Iris pigment epithelial cell (primary cell): ENCODE measurements at places on chromosomes 5 and 9.

DNA sequence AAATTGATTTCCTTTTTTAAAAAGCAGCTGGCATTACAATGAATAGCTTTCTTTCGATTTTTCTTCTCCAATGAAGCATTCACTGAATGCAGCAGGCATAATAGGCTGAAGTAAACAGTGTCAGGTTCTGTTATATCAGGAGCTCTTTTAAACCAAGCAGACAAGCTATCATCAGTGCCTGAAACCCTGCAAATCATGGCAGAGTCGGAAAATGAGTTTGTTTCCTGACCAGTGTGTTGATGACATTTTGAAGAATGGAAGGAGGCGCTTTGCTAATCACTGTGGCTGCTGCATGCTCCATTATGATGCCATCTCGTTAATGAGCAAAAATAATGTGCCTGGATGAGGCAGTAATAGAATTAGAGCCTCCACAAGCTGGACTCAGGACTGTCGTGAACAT, 284.5 kb downstream of the ZNF608 start:
- no peak for DNase-seq

GRCh38 chr5:157858527-157859226, at the start of gene CLINT1:
CLINT1 (minus strand) TSS chr5:157859145; CDS start chr5:157858970, 175 bp downstream.
- DNase-seq, result peak; percentile 87

DNA sequence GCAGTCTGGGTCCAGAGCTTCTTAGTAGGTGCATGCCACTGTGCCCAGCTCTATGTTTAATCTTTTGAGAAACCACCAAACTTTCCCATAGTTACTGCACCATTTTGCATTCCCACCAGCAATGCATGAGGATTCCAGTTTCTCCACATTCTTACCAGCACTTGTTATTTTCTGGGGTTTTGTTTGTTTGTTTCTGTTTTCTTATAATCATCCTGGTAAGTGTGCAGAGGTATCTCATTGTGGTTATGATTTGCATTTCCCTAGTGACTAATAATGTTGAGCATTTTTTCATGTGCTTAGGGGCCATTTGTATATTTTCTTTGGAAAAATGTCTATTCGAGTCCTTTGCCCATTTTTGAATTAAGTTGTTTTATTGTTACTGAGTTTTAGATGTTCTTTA, 11.4 kb downstream of the FOXE1 start:
- no peak for DNase-seq

DNA sequence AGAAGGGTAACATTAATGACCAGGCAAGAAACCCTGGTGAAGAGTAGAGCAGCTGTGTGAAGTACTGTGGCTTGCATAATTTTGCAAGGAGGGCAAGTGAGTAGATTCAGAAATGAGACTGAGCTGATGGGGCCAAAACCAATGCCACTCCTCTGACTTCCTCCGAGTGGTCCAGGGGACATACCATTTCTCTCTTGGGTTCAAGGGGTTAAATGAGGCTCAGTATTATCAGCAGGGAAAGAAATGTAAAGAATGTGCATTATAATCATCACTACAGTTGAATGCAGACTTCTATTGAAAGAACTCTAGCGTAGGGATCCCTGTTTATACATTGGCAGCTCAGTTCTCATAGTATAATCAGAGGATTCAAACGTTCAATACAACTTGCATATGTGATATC, 9.9 kb downstream of the POLR3G start:
- peak; percentile 59 for DNase-seq

GRCh38 chr5:133664422-133664821, 52.1 kb upstream of the FSTL4 start:
- peak; percentile 12 for DNase-seq

- no peak for DNase-seq
Observed at GRCh38 chr5:17893026-17893635, 258.9 kb downstream of the TAF11L14 start.

DNA sequence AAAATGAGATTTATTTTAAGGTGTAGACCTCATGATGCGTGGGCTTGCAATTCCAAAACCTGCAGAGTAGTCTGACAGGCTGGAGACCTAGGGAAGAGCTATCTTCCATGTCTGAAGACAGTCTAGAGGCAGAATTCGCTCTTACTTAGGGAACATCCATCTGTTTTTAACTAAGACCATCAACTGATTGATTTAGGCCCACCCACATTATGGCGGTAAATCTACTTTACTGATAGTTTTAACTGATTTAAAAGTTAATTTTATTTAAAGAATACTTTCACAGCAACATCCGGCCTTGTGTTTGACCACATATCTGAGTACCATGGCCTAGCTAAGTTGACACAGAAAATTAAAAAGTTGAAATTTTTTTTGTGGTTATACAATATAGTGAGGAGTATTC, 6.0 kb upstream of the ST8SIA4 start:
- DNase-seq, result no peak

DNA sequence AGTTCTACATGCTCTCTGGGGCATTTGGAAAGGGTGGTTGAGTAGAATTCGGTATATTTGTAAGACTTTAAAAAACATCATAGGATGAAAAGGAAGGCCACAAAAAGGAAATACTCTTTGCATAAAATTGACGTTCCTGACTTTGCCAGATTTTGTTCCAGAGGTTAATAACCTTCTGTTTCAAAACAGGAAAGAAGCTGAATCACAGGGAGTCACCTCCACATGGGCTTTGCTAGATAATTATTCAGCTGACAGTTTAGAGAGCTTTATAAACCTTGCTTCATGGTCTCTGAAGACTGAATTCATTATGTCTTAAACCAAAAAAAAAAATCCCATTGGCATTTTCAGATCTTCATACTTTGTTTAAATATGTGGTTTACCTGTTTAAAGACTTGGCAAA, 203.7 kb downstream of the SEMA6A start:
- peak; percentile 58 for DNase-seq

GRCh38 chr5:63919763-63920478, 42.3 kb downstream of the HTR1A start:
- DNase-seq, result no peak

DNA sequence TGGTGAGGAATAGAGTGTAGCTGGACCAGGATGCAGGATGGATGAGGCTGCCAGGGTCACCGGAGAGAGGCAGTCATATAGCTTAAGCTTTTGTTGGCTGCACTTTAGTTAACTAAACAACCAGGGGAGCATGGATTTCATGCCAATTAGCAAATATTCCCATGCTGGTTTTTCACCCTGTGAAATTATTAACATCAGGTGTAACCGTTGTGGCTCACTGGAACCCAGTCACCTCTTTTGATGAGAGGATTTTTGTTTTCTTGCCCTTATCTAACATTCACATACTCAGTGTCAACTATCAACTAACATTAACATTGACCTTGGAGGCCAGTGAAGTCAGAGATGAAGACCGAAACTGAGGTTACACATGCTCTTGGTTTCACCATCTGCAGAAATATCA, 97.2 kb upstream of the BASP1 start:
- DNase-seq, result no peak

GRCh38 chr9:135345775-135346433, 133.7 kb upstream of the PPP1R26 start:
- no peak for DNase-seq

DNA sequence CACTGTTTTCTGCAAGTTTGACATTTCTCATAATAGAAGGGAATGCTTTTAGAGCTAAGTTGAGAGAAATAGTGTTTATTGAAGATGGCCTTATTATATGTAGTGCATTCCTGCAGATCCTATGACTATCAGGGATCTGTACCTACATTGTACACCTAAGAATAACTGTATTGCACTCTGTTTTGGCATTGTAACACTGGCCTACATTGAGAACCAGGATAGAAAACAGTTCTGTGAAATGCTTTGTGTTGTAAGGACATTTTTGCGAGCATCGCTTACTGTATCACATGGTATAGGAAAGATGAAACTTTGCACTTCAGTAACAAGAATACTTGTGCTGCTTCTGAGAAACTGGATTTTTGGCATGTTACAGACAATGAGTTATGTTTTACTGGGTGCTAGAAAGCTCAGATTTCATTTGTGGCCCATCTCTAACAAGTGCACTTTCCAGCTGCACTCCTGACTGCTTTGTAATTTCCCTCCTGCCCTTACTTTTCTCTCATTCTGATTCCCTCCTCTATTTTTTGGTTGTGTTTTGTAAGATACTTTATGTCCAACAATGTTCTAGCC, 30.6 kb downstream of the C9orf85 start:
- peak; percentile 56 for DNase-seq

DNA sequence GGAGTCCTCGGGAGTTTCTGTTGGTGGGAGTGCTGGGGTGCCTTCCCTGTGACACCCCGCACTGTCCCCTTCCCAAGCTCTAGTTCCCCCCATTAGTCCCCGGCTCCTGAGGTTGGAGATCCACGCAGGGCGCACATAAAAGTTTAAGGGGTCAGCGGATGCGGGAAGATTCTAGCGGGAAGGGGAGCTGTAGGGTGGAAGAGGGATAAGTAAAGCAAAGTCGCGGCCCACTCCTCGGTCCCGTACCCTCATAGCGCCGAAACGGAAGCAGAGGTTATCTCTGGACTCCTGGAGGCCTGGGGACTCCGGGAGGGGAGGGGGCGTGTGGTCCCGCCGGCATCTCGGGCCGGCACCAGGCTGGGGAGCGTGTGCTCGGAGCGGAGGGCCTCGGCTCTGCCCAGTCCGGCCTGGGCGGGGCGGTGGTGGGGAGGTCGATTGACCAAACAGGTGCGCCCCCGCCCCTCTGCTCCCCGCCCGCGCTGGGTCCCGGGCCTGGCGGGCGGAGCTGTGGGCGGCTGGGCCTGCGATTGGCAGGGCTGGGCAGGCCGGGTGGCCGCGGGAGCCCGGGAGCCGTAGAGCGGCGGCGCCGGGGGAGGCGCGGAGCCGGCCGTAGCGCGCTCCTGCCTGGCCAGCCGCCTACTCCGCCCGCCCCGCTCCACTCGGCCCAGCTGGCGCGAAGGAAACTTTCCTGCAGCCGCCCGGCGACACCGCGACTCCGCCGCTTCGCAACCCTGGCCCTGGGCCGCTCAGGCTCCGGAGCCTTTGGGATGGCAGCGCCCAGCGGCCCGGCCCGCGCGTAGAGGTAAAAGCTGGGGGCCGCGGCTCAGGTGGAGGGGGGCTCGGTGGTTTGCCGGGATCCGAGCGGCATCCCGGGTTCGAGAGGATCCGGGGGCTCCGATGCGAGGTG, 52.2 kb upstream of the DAB2IP start:
- peak; percentile 23 for DNase-seq

- no peak for DNase-seq
Observed at GRCh38 chr9:6655036-6655435, 9.5 kb upstream of the GLDC start.

- DNase-seq, result no peak
Observed at GRCh38 chr5:173493040-173493439, 123.4 kb downstream of the BOD1 start.

DNA sequence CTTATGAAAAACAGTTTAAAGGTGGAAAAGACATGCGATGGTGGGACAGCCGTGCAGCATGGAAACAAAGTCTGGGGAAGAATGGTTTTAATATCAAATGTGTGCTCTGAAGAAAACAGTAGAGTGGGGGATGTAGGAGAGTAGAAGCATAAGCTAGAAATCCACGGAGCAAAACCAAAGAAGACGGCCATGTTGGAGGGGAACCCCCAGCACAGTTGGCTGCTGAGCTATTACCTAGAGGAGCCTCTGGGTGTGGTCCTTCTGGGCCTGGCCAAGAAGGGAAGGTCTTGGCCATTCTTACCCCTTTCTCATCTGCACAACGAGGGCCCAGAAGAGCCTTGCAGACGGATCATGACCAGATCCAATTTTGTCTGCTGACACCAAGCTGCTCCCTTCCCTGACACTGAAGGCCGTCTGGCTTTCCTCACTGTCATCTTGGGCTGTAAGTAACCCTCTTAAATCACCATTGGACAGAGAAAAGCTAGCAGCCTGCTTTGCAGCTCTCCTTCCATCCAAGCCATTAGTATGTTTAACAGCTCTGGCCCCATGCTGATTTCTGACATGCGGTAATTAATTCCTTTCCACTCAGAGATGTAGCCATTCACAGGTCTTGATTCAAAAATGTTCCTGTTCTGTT, 189.5 kb downstream of the SEC61B start:
- DNase-seq, result no peak

GRCh38 chr5:66144834-66145390, 812 bp downstream of the SREK1 start:
- no peak for DNase-seq

DNA sequence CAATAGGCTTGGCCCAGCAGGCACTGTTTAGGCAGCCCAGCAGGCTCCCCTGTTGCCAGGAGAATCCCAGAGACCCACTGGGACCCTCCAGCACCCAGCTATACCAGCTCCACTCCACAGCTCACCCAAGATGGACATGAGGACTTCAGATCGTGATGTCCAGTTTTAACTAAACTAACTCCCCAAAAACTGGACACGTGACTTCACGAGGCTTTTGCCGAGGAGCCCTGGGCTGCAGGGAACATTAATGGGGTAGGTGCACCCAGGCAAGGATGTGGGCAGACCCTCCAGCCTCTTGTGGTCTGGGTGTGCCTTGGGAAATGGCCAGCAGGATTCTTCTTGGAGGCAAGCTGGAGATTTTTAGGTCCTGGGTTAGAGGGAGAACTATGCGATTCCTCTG, 8.9 kb upstream of the NKD2 start:
- DNase-seq, result no peak

DNA sequence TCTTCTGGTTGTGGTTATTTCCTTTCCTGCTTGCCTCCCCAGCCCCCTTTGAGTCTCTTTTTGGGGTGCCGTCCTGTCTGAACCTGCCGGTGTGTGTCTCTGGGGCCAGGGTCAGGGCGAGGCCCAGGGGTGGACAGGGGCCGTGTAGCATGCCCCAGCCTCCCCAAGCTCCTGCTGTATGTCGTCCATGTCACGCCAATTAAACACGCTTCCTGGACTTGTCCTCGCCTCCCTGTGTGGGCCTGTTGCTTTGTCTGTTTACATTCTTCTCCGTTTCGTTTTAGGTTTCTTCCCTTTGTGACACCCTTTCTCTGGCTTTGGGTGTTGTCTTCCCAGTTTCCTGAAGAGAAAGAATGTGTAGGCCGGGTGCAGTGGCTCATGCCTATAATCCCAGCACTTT, 28.5 kb upstream of the HMCN2 start:
- peak; percentile 28 for DNase-seq

GRCh38 chr9:76868897-76869296, 37.0 kb downstream of the PRUNE2 start:
- DNase-seq, result peak; percentile 16

DNA sequence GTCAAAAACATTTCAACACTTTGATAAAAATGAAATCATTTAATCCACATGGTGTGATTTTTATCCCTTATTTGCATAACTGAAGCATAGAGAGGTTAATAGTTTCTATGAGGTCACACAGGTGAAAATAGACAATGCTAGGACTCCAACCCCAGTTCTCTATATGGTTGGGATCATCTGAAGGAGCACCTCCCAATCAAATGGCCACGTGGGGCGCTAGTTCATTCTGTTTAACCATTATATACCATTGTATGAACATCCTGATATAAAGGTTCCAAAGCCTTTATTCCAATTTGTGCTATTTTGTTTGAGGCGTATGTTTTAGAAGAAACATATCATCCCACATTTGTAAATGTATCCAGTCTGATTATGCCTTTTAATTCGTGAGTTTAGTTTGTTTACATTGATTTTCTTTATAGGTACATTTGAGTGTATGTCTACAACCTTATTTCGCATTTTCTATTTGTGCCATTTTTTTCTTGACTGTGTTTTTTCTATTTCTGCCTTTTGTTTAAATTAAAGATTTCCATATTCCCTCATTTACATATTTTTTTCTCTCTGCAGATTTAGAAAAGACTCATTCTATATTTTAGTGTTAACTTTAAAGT, 1092.0 kb downstream of the MAT2B start:
- peak; percentile 9 for DNase-seq

GRCh38 chr9:109857336-109857735, 77.3 kb downstream of the PALM2AKAP2 start:
- no peak for DNase-seq

- DNase-seq, result no peak
Observed at GRCh38 chr9:121696930-121697329, 45.5 kb downstream of the DAB2IP start.
